Right renal pelvis (tissue), 4 donors: ENCODE measurements at places on chromosomes 4 and X. TPM values are rescaled to one million over a fixed set of nuclear protein-coding genes. Genes with fewer than 3 reads are reported as not detected.

- no peak for DNase-seq
These were observed 93.4 kb downstream of the TENT5D start for GRCh38 chrX:80513625-80514024.

DNA sequence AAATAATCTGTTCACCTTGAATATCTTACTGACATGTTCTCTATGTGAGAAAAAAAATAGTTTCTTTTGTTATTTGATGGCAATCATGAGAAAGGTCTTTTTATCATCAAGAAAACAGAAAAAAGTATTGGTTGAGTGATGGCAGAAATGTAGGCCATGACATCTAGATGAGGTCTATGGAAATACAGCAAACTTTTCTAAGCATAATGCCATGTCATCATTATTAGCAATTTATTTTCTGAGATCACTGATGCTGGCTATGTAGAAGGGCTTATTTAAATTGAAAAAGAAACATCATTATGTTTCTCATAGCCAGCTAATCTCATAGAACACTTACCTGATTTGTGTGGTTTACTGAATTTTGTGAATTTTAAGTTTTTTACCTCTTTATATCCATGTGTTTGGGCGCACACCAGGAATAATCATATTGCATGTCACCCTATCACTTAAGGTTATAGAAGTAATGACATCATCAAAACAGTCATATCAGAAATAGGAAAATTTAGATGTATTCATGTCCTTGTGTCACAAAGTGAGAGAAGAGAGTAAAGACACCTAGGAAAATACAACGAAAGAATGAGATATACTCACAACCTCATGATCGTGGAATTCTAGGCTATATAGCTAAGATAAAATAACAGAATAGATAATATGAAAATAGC, 22.4 kb downstream of the UGT2A3 start:
- DNase-seq, result no peak

GRCh38 chr4:59597536-59598329, 1602.4 kb upstream of the ADGRL3 start:
- DNase-seq, result no peak

GRCh38 chrX:1134976-1135375, 77.5 kb downstream of the CRLF2 start:
- no peak for DNase-seq

- no peak for DNase-seq
These were observed 66.1 kb downstream of the PTTG2 start for GRCh38 chr4:38026158-38026740.

DNA sequence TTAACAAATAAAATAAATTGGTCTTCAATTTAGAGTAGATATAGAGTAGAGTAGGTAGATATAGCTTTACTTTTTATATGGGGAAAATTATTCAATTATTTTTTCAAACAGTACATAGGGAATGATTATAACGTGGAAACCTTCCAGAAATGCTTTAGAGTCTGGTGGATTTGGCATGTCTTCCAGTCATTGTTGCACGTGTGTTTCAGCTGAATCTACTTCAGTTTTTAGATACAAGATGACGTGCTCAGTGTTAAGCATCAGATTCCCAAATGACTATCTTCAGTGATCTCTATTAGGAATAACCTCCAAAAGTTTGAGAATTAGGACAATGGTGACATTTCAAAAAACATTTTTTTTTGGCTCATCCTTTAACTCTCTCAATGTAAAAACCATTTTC, 616.9 kb downstream of the ANKRD50 start:
- no peak for DNase-seq

DNA sequence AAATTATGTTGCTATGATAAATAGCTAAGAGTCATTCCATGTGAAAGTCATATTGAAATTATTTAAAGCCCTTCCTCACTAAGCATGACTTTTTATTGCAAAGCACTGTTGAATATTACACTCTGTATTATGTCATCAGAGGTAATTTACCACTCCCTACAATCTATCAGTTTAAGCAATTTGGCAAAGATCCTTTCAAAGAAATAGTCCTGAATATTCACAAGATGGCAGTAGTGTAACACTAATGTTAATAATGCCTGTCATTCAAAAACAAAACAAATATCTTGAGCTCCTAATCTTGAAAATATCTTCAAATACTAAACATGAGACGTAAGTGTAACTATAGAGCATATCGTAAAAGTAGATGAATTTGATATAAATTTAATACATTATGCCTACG, 208.6 kb upstream of the TECRL start:
- DNase-seq, result no peak

GRCh38 chr4:77821775-77822174, 2.6 kb upstream of the CNOT6L start:
- no peak for DNase-seq

DNA sequence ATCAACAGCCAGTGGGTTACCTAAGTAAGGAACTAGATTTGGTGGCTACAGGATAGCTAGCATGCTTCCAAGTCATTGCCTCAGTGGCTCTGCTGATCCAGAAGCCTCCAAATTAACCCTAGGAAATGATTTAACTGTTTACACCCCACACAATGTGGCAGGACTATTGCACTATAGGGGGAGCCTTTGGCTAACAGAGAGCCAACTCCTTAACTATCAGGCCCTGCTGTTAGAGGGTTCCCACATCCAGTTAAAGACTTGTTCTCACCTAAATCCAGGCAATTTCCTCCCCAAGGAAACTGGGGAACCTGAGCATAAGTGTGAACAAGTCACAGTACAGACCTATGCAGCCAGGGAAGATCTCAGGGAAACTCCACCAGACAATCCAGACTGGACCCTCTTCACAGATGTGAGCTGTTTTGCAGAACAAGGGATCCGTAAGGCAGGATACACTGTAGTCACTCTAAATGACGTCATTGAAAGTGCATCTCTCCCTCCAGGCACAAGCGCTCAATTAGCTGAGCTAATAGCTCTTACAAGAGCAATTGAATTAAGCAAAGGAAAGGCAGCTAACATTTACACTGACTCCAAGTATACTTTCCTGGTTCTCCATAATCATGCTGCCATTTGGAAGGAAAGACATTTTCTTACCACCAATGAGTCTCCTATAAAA, 185.3 kb upstream of the SPOCK3 start:
- DNase-seq, result no peak

- DNase-seq, result no peak
These were observed 7.3 kb downstream of the CCDC22 start for GRCh38 chrX:49242545-49243066.

GRCh38 chr4:22191565-22191964, 243.0 kb upstream of the KCNIP4 start:
- no peak for DNase-seq

GRCh38 chrX:123169247-123169901, 14.7 kb upstream of the GRIA3 start:
- DNase-seq, result no peak

DNA sequence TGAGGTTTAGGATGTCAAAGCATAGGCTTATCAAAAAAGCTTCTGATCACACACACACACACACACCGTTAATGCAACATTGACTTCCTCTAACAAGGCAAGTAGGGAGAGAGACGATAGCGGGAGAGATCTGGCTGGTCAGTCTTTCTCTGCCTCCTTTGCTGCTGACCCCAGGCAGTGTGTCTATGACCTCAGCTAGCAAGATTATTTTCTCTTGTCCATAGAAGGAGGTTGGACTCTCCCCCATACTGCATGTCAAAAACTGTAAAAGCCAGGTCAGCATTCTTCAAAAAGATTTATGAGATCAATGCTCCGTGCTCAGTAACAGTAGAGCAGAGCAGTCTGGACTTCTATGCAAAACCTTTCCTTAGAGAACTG, 63.5 kb upstream of the PGM2 start:
- DNase-seq, result no peak

DNA sequence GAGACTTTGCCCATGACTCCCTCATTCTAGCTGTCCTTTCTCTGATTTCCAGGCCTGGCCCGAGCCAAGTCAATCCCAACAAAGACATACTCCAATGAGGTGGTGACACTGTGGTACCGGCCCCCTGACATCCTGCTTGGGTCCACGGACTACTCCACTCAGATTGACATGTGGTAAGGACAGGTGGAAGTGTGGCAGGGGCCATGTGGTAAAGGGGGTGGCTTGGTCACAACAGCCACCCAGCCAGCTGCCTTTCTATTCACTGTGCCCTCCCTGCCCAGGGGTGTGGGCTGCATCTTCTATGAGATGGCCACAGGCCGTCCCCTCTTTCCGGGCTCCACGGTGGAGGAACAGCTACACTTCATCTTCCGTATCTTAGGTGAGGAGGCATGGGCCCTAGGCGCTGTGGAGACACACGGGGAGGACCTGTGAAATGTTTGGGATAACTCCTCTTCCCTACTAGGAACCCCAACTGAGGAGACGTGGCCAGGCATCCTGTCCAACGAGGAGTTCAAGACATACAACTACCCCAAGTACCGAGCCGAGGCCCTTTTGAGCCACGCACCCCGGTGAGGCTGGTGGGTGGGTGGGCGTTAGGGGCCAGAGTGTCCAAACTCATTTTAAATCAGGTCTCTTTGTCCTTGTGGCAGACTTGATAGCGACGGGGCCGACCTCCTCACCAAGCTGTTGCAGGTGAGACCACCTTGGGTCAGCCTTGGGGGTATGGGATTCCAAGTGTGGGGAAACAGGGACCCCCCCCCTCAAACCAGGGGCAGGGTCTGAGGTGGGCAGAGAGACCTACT, 6.1 kb upstream of the USP11 start:
- DNase-seq, result no peak

- no peak for DNase-seq
These were observed 56.1 kb upstream of the TMEM131L start for GRCh38 chr4:153409924-153410501.

GRCh38 chr4:101596781-101597552, 193.6 kb upstream of the BANK1 start:
- DNase-seq, result no peak

GRCh38 chrX:16855363-16856075, 14.6 kb downstream of the RBBP7 start:
- DNase-seq, result no peak

DNA sequence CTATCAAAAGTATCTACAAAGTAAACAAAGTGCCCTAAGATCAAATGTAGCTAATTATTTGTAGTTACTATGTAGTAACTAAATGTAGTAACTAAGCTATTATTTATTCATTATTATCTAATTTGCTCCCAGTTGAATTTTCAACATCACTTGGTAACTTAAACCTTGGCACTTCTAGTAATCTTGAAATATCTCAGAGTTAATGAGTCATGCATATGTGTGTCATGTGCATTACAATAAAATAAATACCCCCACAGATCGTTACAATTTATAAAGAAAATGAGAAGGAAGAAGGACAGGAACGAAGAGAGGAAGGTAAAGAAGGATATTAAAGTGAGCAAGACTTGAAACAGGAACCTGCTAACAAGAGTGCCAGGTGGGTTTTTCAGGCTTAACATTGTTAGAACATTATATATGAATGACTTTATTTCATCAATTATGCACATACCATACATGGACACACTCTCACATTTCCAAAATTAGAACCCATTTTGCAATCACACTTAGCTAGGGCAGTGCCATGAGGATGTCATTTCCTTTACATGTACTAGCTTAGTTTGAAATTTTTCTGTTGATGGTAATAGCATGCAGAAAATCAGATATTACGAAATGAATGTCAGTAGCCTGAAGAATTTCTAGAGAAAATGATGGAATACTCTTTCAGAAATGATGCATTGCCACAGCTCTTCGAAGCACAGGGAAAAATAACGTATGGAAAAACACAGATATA, 1670.4 kb upstream of the AGA start:
- no peak for DNase-seq

- DNase-seq, result no peak
These were observed 25.5 kb upstream of the GPAT3 start for GRCh38 chr4:83510442-83510841.

GRCh38 chr4:153027866-153028265, 91.7 kb downstream of the FHDC1 start:
- no peak for DNase-seq

- no peak for DNase-seq
These were observed 312.0 kb upstream of the MAGEB2 start for GRCh38 chrX:29903360-29903759.

DNA sequence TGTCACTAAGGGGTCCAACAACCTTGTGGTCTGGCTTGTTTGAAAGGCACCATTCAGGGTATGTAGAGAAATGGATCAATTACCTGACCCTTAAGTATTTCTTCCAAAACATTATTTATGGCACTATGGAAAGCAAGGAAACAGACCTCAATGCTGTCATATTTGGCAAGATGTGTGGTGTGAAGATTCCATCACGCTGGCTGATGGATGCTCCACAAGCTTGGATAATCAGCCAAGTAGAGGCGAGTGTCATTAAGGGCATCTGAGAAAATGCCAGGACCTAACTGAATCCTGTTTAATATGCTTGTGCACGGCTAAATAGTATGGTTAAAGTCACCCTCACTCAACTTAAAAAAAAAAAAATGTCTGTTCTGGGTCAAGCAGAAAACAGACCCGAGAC, 120.7 kb downstream of the COMMD8 start:
- no peak for DNase-seq

DNA sequence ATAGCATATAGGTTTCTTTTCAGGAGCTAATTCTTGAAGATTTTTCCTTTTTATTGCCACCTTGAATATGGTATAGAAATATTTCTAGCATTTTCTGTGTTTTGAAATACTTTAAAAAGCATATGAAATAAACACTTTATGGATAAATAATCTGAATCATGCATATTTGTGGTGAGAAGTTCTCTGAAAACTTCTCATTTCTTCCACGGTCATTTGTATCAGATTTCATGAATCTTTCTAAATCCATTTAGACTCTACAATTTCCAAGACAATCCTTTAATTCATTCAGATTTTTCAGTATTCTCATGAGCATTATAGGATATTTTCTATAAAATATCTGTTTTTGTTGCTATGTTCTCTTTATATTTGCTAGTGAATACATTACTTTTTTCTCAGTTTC, 16.2 kb upstream of the CA5B start:
- DNase-seq, result no peak

- no peak for DNase-seq
These were observed 58.1 kb downstream of the AWAT2 start for GRCh38 chrX:69991685-69992084.

- no peak for DNase-seq
These were observed at the start of gene C4orf51 for GRCh38 chr4:145679991-145680455. TSS of gene C4orf51 (plus strand) at chr4:145680146. CDS start at chr4:145680204, 58 bp downstream.

GRCh38 chr4:85756938-85757337, 282.0 kb downstream of the ARHGAP24 start:
- DNase-seq, result no peak

- DNase-seq, result no peak
These were observed 1310.9 kb downstream of the PCDH7 start for GRCh38 chr4:32031026-32031425.

- DNase-seq, result no peak
These were observed 34.0 kb downstream of the ETDB start for GRCh38 chrX:135086197-135086854.

Gene GABRA4
- polyA plus RNA-seq, result 0.08 TPM

Gene SHOX
- polyA plus RNA-seq, result 0.08 TPM

Gene ATP10D
- 49.5 TPM for polyA plus RNA-seq

Gene SORCS2
- 8.5 TPM for polyA plus RNA-seq

Gene DRD5
- polyA plus RNA-seq, result 0.69 TPM

Gene SLITRK4
- 20.1 TPM for polyA plus RNA-seq

Gene SYP
- polyA plus RNA-seq, result 1.5 TPM

Gene FAM236B
- polyA plus RNA-seq, result not detected

Gene RIPPLY1
- polyA plus RNA-seq, result 2.1 TPM

Gene UCP1
- polyA plus RNA-seq, result 0.42 TPM

Gene TET2
- polyA plus RNA-seq, result 25.3 TPM

Gene STAG2
- polyA plus RNA-seq, result 101 TPM

Gene HSFX4
- not detected for polyA plus RNA-seq

Gene FGFR3
- polyA plus RNA-seq, result 71.8 TPM
